ENCODE measurements at places on chromosomes 2 and 18. TPM values are rescaled to one million over a fixed set of nuclear protein-coding genes. Genes with fewer than 3 reads are reported as not detected.

Gene PMAIP1
- 53.3 TPM for total RNA-seq

Gene PHOSPHO2
- total RNA-seq: 1.3 TPM

Gene ACVR2A
- total RNA-seq: 8.9 TPM

Gene SRD5A2
- total RNA-seq: not detected

Gene FBXO48
- 0.44 TPM for total RNA-seq

Gene TEX44
- not detected for total RNA-seq

Gene DOK1
- total RNA-seq: 9.2 TPM

Gene CFAP210
- not detected for total RNA-seq

Gene RAD51AP2
- under 0.01 TPM for total RNA-seq
